ENCODE measurements at places on chromosomes 4 and X.
A peak's percentile ranks its signal among the peaks of the same experiment; 100 is the strongest.

- DNase-seq: no peak
Observed at GRCh38 chr4:73208376-73208775, 50.2 kb downstream of the ANKRD17 start.

GRCh38 chr4:161554372-161554990 is 609.3 kb downstream of the FSTL5 start:
- no peak for DNase-seq

DNA sequence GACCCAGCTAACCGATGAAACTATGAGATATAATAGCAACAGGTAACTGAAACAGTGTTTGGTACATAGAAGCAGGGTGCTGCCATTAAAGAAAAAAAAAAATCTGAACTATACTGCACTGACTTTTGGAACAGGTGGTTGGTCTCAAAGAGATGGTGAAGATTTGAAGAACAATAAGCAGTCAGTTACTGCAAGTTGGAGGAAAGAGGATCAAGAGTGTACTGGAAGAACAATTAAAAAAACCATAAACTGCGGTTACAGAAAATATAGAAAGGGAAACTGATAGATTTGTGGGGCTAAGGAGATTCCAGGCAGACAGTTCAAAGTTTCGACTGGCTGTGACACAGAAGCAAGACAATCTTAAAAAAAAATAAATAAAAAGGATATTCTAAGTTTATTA is 181.9 kb upstream of the TRAM1L1 start:
- DNase-seq: no peak

GRCh38 chrX:132034648-132035047 is 11.5 kb downstream of the STK26 start:
- DNase-seq: no peak

- DNase-seq: peak; percentile 60
Observed at GRCh38 chrX:49039598-49040375, 3.4 kb downstream of the TFE3 start.

DNA sequence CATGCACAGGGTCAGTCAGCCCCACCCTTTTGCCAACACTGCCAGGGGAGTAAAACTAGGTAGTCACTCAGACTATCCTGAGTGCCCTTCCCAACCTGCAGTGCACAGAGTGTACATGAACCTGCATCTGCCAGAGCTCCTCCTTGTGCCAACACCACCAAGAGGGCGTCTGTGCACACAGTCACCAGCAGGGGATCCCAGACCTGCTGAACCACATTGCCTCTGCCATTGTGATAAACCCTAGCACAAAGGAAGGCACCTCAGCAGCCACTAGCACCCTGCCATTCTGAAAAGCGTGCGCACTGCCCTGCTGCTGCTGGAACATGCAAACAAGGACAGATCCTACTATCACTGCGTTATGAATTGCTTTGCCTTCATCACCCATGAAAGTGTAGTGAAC is 247.8 kb upstream of the POU3F4 start:
- no peak for DNase-seq

- no peak for DNase-seq
Observed at GRCh38 chr4:94523033-94523580, 71.4 kb downstream of the PDLIM5 start.

Data from MM.1S (cell line).